ENCODE measurements at places on chromosomes 3 and 15.

GRCh38 chr3:36714343-36715086 is 49.8 kb downstream of the DCLK3 start:
- no peak for DNase-seq

- DNase-seq = no peak
Measured at GRCh38 chr3:186098740-186099139, 10.1 kb downstream of the ETV5 start.

GRCh38 chr15:53759411-53759931 is at the start of gene WDR72:
Gene WDR72, minus strand, starts transcription at chr15:53759663. Its CDS starts 26,514 bp downstream, at chr15:53733149.
- DNase-seq = no peak

GRCh38 chr3:1583044-1583443 is 490.2 kb downstream of the CNTN6 start:
- no peak for DNase-seq

GRCh38 chr3:72232777-72233176 is 447.8 kb upstream of the PROK2 start:
- no peak for DNase-seq

DNA sequence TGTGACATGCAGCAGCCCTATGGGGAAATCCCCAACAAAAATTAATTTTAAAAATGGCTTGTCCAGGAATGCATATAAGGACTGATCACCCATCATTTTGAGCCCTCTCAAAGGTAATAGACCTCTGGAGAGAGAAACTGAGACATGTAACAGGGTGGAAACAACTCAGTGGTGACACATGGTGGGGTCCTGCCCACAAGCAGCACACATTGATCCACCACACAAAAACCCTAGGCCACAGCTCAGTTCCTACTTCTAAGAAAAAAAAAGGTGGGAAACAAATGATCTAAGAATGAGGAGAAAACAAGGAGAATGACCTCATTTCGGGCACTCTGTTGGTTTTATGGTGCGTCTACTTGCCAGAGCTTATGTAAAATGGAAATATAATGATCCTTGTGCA is 1.9 kb upstream of the SLC41A3 start:
- no peak for DNase-seq

DNA sequence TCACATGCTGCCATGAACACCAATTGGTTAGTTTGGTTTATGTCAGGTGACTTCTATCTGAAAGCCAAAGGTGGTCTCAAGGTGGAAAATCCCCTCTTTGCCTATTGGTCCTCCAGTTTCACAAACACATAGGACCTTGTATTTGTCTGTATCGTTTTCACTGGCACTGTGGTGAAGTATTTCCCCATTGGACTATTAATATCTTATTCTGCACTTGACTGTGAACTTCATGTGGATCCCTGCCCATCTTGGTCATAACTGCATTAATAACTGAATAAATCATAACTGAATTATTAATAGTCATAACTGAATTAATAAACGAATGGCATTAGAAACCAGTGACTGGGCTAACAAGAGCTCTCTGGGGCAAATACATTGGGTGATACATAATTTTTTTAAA is 341.3 kb upstream of the ADAMTS9 start:
- DNase-seq = no peak

- DNase-seq = no peak
Measured at GRCh38 chr15:49923671-49924070, 195.4 kb downstream of the ATP8B4 start.

DNA sequence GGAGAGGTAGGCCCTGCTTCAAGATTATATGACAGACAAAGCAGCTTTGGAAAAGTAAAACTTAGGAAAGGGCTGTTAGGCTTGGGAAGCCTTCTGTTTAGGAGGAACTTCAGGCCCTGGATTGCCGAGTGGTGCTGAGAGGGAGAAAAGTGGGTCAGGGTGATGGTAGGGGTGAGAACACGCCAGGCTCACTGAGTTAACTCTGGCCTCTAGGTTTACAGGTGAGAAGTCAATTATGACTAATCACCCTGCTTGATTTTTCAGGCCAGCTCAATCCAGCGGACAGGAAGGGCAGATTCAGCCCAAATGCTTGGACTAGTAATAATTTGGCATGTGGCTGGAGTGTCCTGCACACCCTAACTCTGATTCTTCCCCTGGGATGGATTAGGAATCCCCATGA is 365.1 kb upstream of the LMCD1 start:
- DNase-seq = no peak

- no peak for DNase-seq
Measured at GRCh38 chr15:75161106-75161916, 40.4 kb upstream of the C15orf39 start.

GRCh38 chr15:73908030-73908821 is 18.0 kb upstream of the LOXL1 start:
- DNase-seq = peak; percentile 80

DNA sequence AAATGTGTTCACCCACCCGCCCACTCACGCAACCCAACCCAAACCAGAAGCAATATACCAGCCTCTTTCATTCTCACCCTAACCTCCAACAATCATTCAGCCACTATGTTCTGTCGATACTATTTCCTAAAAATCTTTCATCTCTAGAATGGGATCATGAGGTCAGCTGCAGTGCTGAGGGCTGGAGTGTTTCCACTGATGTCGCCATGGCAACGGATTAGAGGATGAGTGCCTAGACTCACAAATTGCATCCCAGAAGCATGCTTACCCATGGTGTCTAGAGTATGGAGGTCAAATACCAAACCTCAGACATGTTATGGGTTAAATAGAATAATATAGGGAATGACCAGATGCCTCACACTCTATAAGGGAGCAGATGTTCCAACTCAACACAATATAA is 138.5 kb downstream of the GABRB3 start:
- DNase-seq = no peak

GRCh38 chr15:50971542-50971941 is 63.1 kb downstream of the AP4E1 start:
- no peak for DNase-seq

DNA sequence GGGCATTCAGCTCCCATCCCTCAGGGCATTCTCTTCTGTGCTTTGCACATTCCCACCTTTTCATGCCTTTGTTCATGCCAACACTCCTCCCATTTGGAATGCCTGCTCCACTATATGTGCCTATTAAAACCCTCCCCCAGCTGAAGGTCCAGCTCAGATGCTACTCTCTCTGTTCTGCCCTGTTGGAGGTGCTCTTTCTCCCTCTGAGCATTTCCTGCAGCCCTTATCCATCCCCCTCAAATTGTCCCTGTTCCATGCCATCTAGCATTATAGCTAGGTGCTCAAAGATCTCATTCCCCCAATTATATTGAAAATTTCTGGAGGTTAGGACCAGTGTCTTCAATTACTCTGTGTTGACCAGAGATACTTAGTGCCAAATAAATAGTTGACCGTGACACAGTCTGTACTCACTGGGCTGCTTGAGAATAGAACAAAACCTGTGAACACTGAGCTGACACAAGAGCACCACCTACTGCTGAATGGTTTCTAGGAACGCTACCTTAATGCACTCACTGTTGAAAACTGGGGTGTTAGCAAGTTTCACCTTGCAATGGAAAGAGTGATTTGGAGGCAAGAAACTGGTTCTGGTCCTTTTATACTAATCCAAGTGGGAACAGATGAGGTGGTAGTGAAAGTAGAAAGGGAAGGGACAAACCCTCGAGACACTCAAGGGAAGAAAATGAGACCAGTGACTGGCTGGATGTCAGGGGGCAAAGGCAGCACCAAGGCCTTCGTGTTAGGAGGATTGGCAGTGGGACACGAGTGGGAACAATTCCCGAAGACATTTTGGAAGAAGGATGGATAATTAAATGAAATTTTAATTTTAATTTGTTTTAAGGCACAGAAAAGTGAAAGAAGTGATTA is 289.8 kb upstream of the ROPN1 start:
- DNase-seq = no peak

DNA sequence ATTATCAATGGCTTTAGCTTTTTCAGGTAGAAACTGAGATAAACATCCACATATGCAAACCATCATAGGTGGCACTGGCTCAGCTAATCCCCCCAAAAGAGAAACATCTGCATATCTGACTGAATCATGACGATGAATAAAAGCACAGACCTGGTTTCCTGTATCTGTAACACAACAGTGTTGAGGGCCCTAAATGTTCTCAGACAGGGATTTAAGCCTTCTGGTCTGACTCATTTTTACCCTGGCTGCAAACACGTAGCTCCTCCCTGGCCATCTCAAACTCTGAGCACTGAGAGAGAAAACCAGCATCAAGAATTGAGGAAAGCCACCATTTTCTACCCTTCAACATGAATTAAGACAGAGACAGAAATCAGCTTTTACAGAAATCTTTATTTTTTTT is 35.2 kb downstream of the GLB1 start:
- DNase-seq = peak; percentile 60

DNA sequence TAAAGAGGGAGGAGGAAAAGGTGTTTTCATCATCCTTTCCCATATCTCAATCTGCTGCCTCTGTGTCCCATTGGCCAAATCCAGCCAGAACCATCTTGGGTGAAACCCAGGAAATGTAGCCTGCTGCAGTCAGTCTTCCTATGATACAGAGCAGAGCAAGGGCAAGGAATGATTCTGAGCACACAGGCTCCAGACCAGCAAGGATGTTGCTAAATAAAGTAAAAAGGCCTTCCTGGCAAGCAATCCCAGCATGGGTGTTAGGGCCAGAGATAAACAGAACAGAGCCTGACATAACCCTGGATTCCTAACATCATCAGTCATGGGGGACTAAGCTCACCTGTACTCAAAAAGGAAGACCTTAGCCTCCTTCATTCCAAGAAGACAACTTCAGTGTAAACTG is 90.7 kb upstream of the AGTR1 start:
- DNase-seq = no peak

GRCh38 chr15:56492791-56493555 is 28.0 kb upstream of the MNS1 start:
- DNase-seq = no peak

DNA sequence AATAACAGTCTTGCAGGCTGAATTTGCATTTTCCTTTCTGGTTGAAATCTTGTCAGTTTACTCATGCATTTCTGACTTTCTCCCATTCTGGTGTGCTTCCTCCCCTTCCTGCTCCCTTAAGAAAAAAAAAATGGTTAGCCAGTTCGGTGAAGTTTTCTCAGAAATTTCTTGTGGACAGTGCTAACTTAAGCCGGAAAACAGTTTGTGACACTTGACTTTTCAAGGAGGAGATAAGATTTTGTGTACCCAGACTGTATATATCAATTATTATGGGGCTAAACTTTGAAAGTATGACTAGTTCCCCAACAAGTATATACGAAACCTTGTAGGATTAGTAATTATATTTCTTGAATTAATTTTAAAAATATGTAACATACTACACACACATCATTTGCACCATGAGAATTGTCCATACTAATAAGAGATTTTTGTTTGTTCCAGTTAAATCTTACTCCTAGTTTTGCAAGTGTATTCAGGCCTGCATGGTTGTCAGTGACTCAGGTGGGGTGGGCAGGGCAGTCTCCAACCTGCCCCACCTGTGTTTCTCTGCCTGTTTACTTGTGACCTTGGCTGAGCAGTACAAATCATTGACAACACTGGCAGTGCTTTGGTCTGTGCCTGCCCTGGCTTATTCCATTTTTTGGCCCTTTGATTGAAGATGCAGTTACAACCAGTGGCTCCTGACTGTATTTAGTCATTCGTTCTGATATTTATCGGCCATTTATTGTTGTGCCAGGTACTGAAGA is 19.1 kb downstream of the UBE2E1 start:
- no peak for DNase-seq

GRCh38 chr3:169148448-169149348 is 514.8 kb downstream of the MECOM start:
- DNase-seq = no peak

Data from stimulated activated CD4-positive, alpha-beta T cell treated with anti-CD3 and anti-CD28 coated beads, Interleukin-4, amount 100 ng/mL, for 24 hours (primary cell).